ENCODE measurements at places on chromosomes 11 and 22.

GRCh38 chr11:113189909-113190667 lies 124.3 kb upstream of the TTC12 start:
- no peak for DNase-seq

DNA sequence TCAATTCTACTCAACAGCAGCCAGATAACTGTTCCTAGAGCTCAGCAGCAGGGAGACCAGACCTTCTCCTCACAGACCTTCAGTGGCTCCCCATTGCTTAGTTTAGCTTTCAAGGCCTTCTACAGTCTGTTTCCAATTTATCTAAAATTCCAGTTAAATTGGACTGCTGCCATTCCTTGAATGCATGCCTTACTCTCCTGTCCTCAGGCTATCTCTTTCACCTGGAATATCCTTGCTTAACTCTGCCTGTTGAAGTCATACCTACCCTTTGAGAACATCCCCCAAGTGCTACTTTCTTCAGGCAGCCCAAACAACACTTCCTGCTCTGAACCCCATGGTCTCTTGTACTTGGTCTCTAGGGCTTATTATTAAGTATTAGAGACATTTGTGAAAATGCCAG lies 120.7 kb upstream of the TENM4 start:
- no peak for DNase-seq

GRCh38 chr11:100923555-100923954 lies 206.1 kb downstream of the PGR start:
- DNase-seq: no peak

GRCh38 chr11:1592628-1593027 lies 5.5 kb downstream of the KRTAP5-2 start:
- no peak for DNase-seq
